GM12878 (cell line): ENCODE measurements at places on chromosomes 3 and 15. TPM values are rescaled to one million over a fixed set of nuclear protein-coding genes. Genes with fewer than 3 reads are reported as not detected.

Gene NR1I2
- total RNA-seq, result 0.90 and 0.96 TPM in 2 replicates

Gene CAMK2N2
- 1.4 and 1.9 TPM in 2 replicates for total RNA-seq

Gene PLSCR2
- not detected in 2 replicates for total RNA-seq

Gene LTF
- total RNA-seq, result 0.31 TPM in 1 of 2 replicates, not detected in the other

Gene ZFAND6
- total RNA-seq, result 71.2 and 78.9 TPM in 2 replicates

DNA sequence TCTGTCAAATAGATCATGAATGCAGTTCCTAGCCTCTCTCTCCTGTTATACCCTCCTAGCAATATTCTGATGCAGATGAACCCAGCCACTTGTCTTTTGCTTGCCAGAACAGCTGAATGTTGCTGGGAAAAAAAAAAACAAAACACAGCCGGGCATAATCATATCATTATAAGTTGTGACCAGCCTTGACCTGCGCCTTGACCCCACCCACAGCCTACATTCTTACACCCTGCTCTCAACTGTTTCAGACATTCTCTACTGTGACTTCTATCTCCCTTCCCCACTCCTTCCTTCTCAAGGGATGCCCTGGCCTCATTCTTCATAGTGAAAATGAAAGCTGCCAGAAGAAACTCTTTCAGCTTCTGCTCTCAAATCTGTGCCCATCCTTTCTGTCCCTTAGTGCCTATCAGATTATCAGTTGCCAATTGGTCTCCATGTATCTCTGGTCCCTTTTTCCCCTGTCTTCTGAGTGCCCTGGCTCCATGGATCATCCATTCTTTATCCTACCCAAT is 389.1 kb upstream of the TPRG1 start:
- DNase-seq, result no peak

GRCh38 chr15:90099868-90100831 is 2.1 kb downstream of the IDH2 start:
- DNase-seq, result no peak

DNA sequence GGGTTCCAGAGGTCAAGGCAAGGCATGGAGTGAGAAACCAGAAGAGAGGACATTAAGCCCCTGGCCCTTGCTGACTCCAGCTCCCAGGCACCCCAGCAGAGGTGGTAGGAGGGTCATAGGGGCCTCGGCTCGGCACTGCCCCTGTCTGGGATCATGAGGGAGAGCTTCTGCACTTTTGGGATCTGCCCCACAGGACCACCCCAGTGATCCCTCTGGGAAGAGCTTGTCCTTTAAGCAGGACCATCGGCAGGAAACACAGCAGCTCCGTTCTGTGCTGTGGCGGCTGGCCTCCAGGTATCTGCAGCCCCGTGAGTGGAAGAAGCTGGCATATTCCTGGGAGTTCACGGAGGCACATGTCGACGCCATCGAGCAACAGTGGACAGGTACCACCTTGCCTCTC is 35.5 kb downstream of the ANKDD1A start:
- no peak for DNase-seq

GRCh38 chr3:127175272-127175671 is 17.7 kb upstream of the PRR23E start:
- DNase-seq, result no peak

DNA sequence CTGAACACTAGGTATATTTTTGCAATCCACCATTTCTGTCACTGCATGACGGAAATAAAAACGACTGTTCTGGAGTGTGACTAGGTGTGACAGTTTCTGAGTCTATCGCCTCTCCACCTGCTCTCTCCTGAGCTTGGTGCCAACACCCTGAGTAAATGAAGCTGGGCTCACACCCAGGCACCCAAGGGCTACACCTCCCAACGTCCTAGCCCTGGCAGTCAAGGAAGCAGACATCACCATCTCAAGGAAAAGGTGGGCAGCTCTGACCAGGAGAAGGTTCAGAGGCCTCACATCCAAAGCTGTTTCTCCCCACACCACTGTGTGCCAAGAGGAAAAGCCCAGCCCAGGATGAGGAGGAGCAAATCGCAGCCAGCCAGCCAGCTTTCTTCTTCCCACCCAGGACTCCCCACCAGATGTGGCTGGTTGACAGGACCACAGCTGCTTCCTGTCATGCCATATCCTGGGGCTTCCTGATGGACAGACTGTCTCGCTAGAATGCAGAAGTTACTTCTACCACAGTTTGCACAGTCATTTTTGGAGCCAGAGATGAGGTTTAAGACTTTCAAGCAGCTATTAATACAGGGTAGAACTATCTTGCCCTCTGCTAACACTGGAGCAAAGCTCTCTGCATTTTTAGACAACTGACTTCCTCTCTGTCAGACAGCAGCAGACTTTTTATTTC is 3.3 kb downstream of the SCAMP2 start:
- DNase-seq, result peak; percentile 97

- DNase-seq, result no peak
Observed at GRCh38 chr15:68730471-68730919, 90.2 kb downstream of the ANP32A start.

GRCh38 chr15:29139540-29140459 is 129.8 kb downstream of the NSMCE3 start:
- no peak for DNase-seq

DNA sequence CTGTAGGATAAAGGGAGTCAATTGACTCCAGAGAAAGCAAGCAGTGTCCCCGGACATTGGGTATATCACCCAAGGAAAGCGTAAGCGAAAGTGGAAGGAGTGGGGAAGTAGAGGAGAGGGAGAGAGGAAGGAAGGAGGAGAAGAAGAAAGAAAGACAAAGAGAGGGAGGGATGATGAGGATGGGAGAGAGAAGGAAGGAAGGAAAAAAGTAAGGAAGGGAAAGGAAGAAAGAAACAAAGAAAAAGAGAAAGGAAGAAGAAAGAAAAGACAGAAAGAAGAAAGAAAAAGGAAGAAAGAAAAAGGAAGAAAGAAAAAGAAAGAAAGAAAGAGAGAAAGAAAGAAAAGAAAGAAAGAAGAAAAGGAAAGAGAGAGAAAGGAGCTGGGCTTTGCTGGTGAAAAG is 839 bp downstream of the DNASE1L3 start:
- no peak for DNase-seq

DNA sequence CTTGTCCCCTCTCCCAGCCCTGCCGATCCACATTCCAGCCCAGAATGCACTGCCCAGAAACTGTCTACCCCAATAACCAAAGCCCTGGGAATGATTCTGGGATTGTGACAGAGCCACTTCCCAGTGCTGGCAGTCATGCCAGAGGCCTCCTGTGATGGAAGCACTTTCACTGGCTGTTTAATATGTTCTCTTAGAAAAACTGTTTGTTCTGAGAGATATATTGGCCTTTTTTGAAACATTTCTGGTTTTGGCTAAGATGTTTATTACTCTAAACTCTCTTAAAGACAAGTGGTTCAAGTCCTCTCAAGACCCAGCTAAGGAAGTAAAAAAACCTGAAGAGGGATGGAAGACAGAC is 74.0 kb upstream of the HACD2 start:
- DNase-seq, result no peak

DNA sequence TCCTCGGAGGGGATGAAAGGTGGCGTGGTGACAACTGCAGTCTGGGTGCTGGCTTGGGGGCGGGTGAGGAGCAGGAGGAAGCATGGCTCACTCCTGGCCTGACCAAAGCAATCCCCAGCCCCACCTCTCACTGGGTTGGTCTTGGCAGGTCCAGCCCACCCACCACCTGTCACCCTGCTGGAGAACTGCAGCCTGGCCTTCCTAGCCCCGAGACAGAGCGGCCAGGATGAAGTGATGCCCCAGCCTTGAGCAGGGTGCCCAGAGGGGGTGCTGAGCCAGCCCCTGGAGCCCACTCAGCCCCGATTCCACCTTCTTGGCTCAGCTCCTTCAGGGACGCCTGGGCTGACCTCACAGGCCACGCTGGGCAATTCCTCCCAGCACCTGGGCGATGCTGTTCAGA is 89.9 kb downstream of the IQSEC1 start:
- no peak for DNase-seq

- peak; percentile 25 for DNase-seq
Observed at GRCh38 chr3:61250784-61251173, 473 bp downstream of the FHIT start.

DNA sequence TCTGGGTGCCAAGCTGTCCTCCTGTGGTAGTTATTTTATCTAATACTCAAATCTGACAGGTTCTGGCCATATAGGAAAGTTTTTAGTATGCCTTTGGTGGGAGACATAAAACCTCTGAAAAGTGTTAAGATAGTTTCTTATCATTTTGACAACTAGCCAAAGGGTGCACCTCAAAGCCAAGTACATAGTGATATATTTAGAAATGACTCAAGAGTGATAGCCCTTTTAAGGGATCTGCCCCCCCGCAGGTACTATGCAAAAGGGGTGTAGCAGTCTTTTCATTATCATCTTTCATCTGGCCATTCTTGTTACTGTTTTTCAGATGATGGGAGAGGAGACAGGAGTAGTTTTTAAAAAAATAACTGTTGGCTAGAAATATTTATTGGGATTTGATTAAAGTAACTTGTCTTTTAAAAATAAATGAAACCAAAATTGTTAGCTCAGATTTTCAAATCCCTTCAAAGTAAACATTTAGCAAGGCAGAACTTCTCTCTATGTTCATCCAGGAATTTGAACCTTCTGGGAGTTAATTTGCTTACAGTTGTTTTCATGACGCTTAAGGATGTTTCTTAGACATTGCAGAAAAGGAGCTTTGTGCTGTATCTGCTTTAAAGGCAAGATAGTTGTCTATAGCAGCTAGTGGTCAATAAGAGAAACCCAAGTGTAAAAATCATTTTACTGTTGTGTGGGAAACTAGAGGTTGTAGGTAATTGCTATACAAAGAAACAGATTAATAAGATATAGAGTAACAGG is 5.1 kb downstream of the PHLDB2 start:
- DNase-seq, result no peak

DNA sequence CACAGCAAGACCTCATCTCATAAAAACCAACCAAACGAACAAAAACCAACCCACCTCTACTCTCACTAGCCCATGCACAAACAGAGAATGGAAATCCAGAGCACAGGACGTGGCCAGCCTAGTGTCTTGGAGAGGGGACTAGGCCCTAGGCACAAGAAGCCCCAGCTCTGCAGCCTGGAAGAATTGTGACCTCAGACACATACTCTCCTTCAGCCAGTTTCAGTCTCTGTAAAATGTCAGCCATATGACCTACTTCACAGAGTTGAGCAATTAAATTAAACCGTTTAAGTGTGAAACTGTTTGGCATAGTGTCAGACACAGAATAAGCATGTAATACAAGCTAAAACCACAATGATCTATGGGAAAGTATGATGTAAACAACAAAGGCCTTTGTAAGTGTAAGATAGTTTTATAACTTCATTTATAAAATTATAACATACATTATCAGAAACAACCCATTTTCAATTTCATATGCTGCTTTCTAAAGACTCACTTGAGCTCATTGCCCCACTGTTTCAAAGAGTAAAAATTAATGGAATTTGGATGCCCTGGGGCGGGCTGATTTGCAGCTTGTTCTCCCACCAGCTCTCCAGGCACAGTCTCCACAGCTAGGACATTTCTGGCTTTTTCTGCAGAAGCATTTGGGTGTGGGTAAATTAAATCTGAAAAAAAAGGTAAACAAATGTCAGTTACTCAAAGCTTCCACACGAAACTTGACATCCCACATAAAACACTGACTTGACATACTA is 32.9 kb downstream of the TBC1D2B start:
- no peak for DNase-seq

DNA sequence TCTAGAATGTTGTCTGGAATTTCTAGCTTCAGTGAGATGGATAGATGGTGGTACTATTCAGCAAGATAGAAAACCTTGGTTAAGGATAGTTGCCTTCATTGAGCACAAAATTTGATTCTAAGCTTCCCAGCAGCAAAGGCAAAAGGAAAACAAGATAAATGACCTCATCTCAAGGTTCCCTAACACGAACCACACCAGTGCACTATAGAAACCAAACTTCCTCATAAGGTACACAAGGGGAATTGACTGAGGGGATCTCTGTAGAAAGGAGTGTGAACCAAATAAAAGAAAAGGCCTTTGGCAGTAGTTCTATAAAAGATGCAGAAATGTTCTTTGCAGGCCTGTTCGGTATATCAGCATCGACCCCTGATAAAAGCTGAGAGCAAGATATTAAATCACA is 288.9 kb downstream of the SHQ1 start:
- DNase-seq, result no peak

DNA sequence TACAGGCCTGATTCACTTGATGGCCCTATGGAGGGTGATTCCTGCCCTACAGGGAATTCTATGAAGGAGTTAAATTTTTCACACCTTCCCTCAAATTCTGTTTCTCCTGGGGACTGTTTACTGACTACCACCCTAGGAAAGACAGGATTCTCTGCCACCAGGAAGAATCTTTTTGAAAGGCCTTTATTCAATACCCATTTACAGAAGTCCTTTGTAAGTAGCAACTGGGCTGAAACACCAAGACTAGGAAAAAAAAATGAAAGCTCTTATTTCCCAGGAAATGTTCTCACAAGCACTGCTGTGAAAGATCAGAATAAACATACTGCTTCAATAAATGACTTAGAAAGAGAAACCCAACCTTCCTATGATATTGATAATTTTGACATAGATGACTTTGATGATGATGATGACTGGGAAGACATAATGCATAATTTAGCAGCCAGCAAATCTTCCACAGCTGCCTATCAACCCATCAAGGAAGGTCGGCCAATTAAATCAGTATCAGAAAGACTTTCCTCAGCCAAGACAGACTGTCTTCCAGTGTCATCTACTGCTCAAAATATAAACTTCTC is 43.6 kb downstream of the BLM start:
- DNase-seq, result no peak

- DNase-seq, result no peak
Observed at GRCh38 chr3:133293397-133294110, 106.3 kb upstream of the BFSP2 start.

DNA sequence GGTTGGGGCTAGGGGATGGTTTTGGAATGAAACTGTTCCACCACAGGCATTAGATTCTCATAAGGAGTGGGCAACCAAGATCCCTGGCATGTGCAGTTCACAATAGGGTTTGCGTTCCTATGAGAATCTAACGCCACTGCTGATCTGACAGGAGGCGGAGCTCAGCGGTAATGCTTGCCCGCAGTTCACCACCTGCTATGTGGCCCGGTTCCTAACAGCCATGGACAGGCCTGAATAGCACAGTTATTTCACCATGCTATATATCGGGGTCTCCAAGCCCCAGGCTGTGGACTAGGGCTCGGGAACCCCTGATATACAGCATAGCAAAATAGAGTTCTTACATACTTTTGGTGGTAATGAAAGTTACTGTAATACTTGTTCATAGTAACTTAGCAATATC is 99.9 kb upstream of the THSD4 start:
- no peak for DNase-seq
